Stimulated activated CD4-positive, alpha-beta T cell treated with anti-CD3 and anti-CD28 coated beads, TNF-alpha, amount 100 ng/mL, for 4 hours (primary cell): ENCODE measurements at places on chromosomes 6 and 20.

- DNase-seq, result no peak
Measured at GRCh38 chr20:5203380-5203779, 76.6 kb downstream of the CDS2 start.

GRCh38 chr6:13537527-13537897 is 36.9 kb upstream of the SIRT5 start:
- no peak for DNase-seq

- no peak for DNase-seq
Measured at GRCh38 chr6:47007657-47008396, 34.3 kb downstream of the ADGRF1 start.

GRCh38 chr20:56957737-56958553 is 308.5 kb downstream of the BMP7 start:
- DNase-seq, result no peak

- DNase-seq, result no peak
Measured at GRCh38 chr6:107110200-107110599, 5.1 kb downstream of the BEND3 start.

DNA sequence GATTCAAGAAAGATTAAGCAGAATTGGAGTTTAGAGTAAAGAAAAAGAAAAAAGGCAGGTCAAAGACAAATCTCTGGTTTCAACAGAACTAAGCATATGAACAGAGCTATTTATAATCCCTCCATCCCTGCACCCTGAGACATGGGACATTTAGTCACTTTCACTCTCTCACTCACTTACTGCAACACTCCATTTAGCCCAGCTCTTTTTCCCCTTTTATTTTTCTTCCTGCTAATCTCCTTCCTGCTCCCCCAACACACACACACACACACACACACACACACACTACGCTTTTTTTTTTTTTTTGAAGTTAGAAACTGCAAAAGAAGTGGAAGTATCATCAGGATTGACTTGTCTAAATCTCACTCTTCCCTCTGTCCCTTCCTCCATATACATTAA is 45.1 kb upstream of the TBC1D7 start:
- DNase-seq, result no peak

DNA sequence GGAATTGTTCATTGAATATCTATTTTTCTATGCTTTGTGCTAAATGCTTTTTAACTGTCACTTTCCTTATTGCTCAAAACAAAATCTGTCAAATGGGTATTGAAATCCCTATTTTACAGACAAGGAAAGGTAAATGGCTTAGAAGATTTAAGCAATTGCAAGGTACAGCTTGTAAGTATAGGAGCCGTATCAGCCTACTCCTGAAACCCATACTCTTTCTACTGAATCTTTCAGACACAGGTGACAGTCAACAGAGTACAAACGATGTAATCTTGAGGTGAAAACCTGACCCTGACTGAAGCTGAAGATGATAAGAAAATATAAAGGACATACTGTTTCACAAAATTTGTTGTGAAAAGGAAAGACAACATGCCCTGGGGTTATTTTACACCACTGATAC is 7.0 kb upstream of the COX7A2 start:
- DNase-seq, result no peak

GRCh38 chr20:23205611-23206041 is 119.5 kb upstream of the CD93 start:
- DNase-seq, result no peak

DNA sequence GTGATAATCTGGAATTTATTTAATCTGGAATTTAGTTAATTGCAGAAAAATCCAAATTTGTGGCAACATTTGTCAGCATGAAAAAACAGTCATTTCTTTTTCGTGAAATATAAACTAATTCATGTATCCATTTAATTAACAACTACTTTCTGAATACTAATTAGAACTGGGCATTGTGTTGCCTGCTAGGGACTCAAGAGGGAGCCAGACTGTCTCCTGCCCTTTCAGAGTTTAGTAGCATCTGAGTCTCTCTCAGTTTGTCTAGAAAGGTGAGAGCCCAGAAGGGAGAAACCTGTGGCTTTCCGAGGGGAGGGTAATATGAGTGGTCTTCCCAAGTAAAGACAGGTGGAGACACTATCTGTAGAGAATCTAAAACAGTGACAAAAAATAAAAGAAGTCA is 210.9 kb upstream of the HDDC2 start:
- DNase-seq, result no peak

DNA sequence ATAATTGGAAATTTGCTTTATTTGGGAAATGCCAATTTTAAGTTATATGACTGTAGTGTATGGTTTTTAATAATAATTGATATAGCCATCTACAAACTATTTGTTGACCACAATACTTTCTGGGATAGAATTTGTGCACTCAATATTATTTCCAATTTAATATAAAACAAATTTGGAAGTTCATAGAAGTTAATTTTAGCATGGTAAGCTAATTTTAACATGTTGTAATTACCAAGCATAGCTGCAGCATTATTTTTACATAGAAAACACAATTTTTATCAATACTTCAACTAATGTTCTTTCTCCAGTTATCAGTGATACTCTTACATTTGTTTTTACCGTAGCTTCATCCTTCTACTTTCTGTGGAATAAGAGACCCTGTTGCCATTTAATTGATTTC is 100.8 kb downstream of the L3MBTL3 start:
- no peak for DNase-seq

- no peak for DNase-seq
Measured at GRCh38 chr6:148179786-148180185, 162.9 kb upstream of the SASH1 start.

GRCh38 chr20:32110173-32110704 is 725 bp downstream of the TM9SF4 start:
- no peak for DNase-seq

DNA sequence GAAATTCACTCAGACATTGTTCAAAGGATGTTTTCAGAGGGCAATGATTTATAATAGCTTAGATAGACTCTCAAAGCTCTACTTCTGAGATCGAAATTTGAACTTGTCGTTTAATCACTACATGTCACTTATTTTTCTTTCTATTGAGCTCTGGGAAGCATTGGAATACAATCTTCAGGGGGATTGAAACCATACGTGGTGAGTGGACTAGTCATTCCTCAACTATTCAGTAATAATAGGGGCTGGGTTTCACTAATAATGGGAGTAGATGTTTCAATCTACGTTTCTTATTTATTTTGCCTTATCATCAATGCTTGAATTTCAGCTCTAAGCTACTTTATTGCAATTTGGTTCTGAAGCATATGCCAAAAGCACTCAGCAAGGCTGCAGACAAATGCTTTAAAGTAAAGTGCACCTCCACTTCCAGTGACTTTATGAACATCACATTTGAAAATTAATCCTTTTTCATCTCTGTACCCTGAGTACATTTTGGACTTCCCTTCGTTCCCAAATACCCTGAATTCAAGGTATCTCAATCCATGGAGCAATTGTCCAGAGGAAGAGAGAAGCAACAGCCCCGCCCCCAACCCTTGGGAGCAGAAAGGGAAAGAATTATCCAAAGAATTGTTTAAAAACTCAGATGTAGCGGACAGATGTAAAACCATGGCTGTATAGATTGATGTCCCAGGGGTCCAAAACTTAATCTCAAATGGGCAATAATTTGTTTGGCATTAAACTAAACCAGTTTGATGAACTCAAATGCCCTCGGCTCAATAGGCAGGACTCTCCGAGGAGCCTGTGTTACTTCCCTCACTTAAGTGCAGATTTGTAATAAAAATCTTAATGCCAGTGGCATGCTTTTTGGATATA is 68.1 kb downstream of the HFE start:
- DNase-seq, result no peak

GRCh38 chr6:27188061-27188884 is 59.2 kb upstream of the PRSS16 start:
- no peak for DNase-seq

DNA sequence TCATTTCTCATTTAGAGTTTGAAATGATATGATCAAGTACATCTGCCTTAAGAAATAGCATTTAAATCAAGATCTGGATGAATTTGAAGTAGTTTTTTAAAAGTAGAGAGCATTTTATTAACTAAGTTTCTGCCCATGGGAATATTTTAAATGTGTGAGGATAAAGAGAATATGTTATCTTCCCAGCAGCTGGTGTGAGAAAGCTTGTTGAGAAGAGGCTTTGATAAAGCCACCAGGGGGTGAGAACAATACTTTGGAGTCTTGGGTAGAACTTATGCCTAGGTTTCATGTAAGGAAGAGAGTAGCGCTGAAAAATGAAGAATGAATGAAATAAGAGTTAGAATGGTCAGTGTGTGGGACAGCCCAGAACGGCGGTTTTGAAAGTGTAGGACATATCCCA is 190.2 kb downstream of the GRM1 start:
- no peak for DNase-seq

DNA sequence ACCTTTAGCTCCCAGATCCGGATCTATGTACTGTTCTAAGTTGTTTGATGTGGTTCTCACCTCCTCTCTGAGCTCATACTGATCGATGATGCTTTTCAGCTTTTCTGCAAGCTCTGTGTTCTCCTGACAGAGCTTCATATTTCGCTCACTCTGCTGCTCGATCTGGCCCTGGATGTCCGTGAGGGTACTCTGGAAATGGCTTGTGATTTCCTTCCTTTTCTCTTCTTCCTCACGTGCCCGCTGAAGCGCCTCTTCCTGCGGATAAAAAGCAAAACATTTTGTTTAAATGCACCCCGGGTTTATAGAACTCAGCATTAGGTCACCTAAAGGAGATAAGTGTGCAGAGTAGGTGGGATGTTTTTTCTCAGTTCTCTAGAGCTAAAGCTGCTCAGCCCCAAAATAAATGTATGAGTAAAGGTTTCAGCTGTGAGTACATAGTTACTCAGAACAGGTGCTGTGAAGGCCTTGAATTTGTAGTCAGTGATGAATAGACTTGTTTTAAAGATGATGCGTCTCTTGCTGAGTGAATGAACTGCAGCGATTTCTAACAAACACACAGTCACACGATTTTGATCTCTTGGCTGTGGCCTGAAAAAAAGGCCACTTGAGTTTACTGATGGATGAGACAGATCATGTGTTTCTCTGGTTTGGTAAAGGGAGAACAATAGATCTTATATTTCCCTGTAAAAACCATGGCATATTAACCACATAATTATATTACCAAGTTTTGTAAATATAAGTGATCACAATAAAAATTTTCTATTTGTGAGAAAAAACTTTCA is 29.1 kb downstream of the TXLNB start:
- DNase-seq, result peak; percentile 5

DNA sequence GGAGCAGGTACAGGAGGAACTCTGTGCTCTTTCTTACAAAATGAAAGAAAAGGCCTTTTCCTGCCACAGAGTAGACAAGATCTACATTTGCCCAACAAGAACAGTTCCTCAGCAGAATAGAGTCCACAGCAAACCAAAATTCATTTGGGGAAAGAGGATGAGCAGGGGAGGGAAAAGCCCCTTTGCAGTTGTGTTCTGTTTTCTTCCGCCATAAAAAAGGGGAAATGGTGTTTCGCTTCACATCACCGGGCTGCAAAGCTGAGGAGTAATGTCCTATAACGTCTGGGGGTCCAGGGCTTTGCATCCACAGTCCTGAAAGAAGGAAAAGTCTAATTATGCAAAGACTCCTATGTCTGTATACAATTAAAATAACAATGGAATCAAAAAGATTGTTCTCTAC is at the start of gene GPR31:
GPR31 (minus strand) TSS at position 118 of the 400 bp plus-strand sequence. CDS start 149 bp downstream, outside the sequence.
- no peak for DNase-seq

- no peak for DNase-seq
Measured at GRCh38 chr6:45231660-45232059, 96.5 kb upstream of the RUNX2 start.

DNA sequence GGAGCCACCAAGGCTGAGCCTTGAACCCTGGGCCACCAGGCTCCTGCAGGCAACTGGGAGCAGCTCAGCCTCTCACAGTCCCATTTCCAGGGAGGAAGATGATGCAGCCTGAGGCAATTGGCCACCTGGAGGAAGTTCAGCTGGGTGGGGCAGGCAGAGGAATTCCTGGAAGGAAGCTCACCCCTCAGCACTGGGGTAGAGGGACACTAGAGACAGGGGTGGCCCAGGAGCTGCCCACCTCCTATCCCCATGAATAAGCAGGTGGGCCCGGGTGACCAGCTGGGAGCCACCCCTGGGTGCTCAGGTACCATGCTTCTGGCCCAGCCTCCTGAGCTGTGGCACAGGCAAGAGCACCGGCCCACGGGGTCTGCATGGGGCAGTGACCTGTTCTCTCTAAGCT is 3.6 kb upstream of the HSPA12B start:
- DNase-seq, result no peak

- DNase-seq, result no peak
Measured at GRCh38 chr6:54525731-54526130, 217.5 kb downstream of the TINAG start.

- DNase-seq, result no peak
Measured at GRCh38 chr20:951384-952169, 35.4 kb upstream of the ANGPT4 start.

DNA sequence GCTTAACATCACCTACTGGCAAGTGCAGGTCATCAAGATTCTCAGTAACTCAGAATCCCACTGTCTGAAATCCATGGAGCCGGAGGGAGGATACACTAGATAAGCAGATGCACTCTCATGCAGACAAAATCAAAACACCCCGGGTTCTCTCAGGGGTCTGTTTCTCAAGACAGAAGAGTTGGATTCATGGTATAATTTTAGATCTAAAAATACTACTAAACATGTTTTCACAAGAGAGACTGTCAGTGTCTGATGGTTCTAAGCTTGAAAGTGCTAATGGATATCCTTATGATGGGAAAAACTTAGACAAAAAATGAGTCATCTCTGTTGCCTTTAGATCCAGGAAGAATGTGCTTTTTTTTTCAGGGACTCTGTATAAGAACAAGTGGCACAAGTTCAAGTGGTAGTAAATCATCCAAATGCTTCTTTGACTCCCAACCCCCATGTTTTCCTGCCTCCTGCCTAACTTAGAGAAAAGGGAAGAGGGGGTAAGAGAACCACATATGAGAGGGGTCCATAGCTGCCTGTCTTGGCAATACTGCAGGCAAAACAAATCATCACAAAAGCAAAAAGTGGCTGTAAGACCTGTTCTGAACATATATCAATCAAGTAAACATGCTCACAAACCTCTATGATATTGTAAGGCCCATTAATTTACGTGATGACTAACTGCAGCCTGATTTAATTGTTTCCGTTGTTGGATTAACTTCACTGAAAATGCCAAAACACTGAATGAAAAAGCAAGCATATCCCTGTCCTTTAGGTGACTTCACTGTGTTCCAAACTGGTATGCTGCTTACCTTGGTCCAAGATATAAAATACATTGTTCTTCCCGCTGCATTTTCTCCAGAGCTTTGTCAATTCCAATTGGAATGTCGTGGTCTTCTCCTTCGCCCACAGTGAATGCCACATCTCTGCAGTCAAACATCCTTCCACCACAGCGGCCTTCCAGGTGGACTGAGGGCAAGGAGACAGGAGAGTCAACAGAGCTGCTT is 84.0 kb upstream of the TULP1 start:
- DNase-seq, result no peak

DNA sequence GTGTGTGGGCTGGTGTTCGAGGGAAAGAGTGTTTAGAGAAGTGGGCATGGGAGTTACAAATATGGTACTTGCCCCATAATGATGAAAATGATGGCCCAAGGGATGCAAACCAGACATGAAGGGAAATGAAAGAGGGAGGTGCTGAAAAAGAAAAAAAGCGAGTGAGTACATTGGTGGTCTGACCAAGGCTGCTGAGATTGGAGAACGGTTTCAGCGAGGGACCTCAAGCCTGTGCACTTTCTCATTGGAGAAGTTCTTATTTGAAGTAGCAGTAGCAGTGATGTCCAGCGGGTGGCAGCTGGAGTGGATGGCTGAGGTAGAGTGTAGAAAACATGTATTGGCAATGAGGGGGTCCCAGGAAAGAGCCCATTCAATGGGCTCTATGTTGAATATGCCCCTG is 54.8 kb downstream of the TNFAIP3 start:
- DNase-seq, result no peak

GRCh38 chr6:105606831-105607463 is 204.1 kb upstream of the PREP start:
- no peak for DNase-seq
